ENCODE measurements at places on chromosomes 1 and 21.

GRCh38 chr1:22259551-22260282 is 116.8 kb upstream of the WNT4 start:
- no peak for DNase-seq

DNA sequence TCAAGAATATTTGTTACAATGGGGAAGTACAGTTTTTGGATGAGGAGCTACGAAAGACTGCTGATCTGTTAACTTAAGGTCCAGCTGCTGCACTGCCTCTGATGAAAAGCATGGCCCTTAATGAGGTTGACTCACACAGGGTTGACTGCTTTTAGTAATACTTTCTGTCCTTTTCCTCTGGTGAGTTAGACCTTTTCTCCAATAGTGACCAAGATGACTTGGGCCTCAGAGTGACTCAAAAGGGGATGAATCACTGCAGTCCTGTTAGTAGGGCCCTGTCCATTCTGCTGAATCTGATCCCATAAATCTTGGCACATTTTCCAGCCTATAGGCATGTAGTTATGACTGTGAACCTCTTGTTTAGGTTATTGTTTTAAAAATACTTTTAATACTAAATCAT is 2.7 kb downstream of the DISP1 start:
- peak; percentile 6 for DNase-seq

GRCh38 chr1:45032837-45033236 is 20.8 kb downstream of the UROD start:
- DNase-seq, result no peak

GRCh38 chr1:214228976-214229375 is 52.0 kb upstream of the SMYD2 start:
- no peak for DNase-seq

DNA sequence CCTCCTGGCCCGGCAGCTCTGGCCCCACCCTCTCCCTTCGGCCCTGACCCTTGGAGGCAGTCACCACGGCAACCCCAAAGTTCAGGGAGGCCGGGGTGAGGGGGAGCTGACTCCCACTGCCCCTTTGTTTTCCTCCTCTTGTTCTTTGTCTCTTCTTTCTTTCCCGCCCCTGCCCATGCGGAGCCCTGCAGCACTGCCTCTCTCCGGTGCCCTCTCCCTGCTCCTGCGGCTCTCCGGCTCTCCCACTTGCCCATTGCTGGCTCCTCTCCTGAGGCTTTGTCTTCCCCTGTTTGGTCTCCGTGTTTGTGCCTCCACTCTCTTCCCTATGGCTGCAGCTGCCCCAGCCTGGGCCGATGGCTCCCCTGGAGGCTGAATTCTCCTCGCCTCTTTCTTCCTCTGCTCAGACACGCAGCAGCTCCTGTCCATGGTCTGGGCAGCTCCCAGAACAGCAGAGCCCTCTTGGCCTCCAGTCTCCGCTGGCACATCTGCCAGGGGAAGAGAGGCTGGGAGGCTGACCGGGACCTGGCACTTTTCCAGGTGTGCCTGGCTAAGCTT is 5.8 kb downstream of the CELSR2 start:
- no peak for DNase-seq

DNA sequence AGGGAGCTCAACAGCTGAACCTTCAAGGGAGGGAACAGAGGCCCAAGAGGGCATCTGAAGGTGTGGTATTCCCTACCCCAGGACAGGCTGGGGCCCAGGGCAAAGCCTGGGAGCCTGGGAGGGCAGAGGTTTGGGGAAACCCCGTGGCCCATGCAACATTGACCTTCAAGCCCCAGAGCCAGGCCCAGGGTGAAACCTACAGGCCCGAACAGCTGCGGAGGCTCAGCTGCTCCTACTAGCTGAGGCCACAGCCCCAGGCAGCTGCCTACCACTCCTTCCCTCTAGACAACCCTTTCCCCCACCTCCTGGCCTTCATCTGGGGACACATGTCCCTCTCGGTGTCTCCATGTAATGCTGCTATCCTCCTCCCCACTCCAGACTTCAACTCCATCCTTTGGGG is 3.2 kb downstream of the LAD1 start:
- DNase-seq, result no peak

- DNase-seq, result no peak
Observed at GRCh38 chr21:44850208-44850800, 23.2 kb downstream of the PTTG1IP start.

- DNase-seq, result no peak
Observed at GRCh38 chr21:28513428-28513827, 479.2 kb downstream of the LTN1 start.

DNA sequence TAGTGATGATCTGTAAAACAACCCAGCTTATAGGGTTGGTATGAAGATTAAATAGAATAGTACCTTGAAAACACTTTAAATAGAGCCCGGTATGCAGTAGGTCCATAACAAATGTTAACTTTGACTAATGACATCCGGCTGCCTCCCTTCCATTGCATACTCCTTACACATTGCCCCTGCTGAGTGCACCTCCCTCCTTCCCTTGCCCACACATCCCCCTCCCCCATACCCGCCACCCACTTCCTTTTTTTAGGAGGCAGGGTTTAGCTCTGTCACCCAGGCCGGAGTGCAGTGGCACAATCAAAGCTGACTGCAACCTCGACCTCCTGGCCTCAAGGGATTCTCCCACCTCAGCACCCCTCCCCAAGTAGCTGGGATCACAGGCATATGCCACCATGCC is 24.4 kb upstream of the ZC3H12A start:
- DNase-seq, result peak; percentile 80

DNA sequence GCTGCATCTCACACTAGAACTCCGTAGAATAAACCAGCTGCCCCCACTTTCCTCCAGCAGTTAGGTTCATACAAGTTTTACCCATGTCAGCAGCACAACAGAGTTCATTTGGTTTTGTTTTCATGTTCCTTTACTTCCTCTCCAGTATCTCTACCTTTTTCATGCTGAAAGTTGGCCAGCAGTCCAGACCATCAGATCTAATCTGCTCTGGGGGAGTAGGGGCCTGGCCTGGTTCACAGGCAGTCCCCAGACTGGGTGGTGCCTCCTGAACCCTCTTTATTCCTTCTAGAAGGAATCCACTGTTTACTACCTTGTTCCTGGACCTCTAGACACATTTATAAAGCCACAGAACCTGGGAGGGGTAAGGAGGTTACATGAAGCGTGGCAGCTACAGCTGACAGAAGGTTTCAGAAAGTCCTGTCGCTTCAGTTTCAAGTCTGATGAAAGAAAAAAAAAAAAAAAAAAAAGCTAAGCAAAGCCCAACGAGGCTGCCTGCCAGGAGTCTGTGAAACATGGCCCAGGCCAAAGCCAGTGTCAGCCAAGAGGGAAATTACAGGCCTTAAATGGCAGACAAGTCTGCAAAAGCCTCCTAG is 184.6 kb upstream of the JUN start:
- peak; percentile 38 for DNase-seq

GRCh38 chr1:216216305-216216704 is 206.9 kb downstream of the USH2A start:
- no peak for DNase-seq

DNA sequence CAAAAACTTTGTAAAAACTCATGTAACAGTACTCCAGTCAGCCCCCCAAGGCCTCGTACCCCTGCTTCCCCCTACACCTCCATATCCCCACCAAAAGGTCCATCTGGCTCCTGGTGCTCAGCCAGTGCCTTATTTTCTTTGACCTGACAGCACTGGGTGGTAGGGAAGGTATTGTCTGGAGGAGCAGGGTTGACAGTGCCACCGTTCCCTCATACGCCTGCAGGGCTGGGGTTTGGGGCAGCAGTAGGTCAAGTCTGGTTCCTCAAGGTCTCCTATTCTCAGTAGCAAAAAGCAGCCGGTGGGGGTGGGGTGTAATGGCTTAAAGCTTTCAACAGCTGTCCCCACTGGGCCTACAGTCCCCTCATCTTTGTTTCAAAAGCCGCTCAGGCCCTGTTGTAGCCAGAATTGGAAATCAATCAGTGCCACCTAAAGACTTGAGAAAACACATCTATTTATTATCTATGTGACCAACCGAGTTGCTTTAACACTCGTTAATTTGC is 25.3 kb upstream of the TTF2 start:
- DNase-seq, result no peak

DNA sequence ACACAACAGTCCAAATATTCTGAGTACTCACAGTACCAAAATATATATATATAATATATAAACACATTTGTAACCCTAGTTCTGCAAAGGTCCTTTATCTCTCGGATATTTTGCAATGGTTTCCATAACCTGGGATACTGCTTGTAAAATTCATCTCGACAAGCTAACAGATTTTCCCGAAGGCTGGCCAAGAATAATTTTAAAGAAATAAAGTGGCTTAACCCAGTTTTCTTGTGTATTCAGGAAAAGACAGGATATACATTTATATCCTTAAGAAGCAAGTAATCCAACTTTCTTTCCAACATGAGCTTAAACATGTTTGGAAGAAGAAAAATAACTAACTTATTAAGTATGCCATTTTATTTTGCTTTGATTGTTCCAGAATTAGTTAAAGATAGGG is 348.7 kb upstream of the RUNX1 start:
- no peak for DNase-seq

GRCh38 chr1:61387829-61388228 is 305.5 kb downstream of the NFIA start:
- peak; percentile 49 for DNase-seq

GRCh38 chr1:185559684-185560331 is 174.4 kb upstream of the HMCN1 start:
- peak; percentile 66 for DNase-seq

DNA sequence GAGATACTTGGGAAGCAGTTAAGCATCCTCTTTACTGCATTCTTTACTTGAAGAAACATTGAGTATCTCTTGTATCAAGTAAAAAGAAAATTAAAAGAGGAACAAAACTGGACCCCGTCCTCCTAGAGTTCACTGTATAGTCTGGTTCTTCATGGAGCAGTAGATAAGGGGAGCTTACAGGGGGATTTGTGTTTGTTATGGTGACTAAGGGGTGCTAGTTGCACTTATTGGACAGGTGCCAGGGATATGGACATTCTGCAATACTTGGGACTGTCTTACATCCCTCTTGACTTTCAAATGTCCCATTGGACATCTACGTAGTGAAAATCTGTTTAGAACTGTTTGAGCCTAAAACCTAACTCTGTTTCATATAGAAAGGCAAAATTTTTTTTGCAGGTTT is 67.2 kb downstream of the ALG14 start:
- DNase-seq, result no peak

DNA sequence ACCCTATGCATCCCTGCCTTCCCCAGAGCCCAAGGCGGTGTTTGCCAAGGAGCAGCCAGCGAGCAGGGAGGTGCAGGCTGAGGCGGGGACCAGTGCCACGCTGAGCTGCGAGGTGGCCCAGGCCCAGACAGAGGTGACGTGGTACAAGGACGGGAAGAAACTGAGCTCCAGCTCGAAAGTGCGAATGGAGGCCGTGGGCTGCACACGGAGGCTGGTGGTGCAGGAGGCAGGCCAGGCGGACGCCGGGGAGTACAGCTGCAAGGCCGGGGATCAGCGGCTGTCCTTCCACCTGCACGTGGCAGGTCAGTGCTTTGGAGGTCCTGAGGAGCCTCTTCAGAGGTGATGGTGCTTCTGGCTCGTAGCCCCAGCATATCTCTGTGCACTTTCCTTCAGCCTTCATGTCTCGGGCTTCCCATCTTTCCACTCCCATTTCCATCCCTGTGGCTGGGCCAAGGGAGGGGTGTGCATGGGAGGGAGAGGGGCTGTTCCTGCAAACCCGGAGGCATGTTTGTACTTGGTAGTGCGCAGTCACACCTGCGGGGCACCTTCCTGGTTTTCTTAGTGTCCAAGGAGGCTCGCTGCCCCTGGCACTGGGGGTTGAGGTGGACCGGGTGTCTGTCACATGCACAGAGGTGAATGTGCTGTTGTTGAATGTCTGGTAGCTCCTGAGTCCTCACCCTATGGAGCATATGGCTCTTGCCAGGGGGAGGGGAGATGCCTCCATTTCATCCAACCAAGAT is 56.4 kb downstream of the OBSCN start:
- no peak for DNase-seq

GRCh38 chr1:197285526-197286205 is 17.6 kb downstream of the CRB1 start:
- no peak for DNase-seq

DNA sequence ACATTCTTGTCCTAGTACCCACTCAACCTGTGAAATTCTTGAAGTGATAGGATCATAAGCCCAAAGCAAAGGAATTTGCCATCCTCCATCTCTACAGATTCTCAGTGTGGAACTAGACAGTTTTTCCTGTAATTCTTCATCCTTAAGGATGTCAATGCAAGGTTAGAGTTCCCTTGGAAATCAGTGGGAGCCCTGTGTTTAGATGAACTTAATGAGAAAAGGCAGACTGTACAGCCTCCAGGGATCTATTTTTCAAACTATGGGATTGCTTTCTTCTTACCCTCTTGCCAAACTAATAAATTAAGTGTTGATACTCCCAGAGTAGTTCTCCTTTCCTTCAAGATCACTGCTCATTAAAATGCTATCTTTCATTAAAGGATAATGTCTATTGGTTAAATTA is 78.1 kb upstream of the OLFM3 start:
- no peak for DNase-seq

- DNase-seq, result no peak
Observed at GRCh38 chr1:74953622-74954021, 180.6 kb upstream of the LHX8 start.

- peak; percentile 56 for DNase-seq
Observed at GRCh38 chr1:21814981-21815582, 3.0 kb downstream of the LDLRAD2 start.

DNA sequence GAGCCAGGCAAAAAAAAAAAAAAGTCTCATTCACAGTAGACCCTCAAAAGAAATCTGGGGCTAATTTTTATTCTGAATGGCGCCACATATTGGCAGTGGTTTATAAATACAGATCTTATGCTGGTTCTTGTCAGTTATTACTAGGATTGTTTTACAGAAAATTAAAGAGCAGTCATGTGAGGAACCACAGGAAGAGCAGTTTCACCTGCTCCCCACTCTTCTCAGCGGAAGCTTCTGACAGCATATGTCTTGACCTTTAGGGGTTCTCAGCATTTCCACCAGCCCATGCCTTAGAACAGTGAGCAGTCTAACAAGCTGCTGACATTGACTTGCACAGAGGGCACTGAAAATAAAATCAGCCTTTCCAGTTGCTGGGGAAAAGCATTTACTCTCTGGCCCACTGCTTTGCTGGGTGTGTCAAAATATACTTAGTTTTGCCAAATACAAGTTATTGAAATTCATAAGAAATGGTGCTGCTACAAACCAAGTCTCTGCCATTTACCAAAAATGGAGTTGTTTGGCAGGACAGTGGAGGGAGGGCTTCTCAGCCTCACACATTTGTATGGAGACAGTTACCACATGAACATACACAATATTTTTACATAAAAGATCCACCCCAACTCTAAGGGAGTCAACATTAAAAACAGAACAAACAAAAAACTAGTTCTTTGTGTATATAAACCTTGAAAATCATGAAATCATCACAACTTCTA is 144.2 kb downstream of the SYT2 start:
- DNase-seq, result no peak

DNA sequence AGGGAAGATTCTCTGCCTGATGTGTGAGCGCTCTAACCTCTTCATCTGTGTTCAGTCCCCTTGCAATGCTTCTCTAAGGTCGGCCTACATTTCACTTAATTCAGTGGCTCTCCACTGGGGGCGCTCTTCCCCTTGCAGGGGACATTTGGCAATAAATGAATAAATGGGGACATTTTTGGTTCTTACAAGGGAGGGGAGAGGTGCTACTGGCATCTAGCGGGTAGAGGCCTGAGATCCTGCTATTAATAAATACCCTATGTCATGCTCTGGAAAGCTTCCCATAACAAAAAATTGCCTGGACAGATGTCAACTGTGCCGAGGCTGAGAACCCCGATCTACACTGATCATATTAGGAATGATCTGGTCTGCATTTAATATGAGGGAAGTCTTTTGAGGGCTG is 25.9 kb upstream of the DNAJC11 start:
- DNase-seq, result peak; percentile 70

Measured in common myeloid progenitor, CD34-positive (primary cell).